Endothelial cell of coronary artery (primary cell): ENCODE measurements at places on chromosomes 6 and 20. TPM values are rescaled to one million over a fixed set of nuclear protein-coding genes. Genes with fewer than 3 reads are reported as not detected.

CLDN20 gene
- not detected in 2 replicates for total RNA-seq

DEFB132 gene
- total RNA-seq, result not detected in 2 replicates

ABHD12 gene
- total RNA-seq, result 20.2 and 29.2 TPM in 2 replicates

SNAP25 gene
- total RNA-seq, result not detected in 2 replicates

RAET1L gene
- not detected in 2 replicates for total RNA-seq

EYS gene
- under 0.01 TPM in 1 of 2 replicates, not detected in the other for total RNA-seq

UST gene
- 0.63 and 3.4 TPM in 2 replicates for total RNA-seq

CST11 gene
- total RNA-seq, result not detected in 2 replicates

BFSP1 gene
- total RNA-seq, result 2.8 and 3.2 TPM in 2 replicates

DPPA5 gene
- not detected in 2 replicates for total RNA-seq

PEDS1 gene
- 16.9 and 18.7 TPM in 2 replicates for total RNA-seq

SLC44A4 gene
- under 0.01 TPM in 1 of 2 replicates, not detected in the other for total RNA-seq

NUS1 gene
- 14.3 and 18.0 TPM in 2 replicates for total RNA-seq

MYH7B gene
- under 0.01 TPM in 1 of 2 replicates, not detected in the other for total RNA-seq

CAP2 gene
- total RNA-seq, result 1.3 and 5.0 TPM in 2 replicates

PI3 gene
- total RNA-seq, result not detected in 2 replicates

SLC4A11 gene
- 4.1 TPM in 2 replicates for total RNA-seq

FAM209B gene
- total RNA-seq, result 0.18 TPM in 1 of 2 replicates, not detected in the other

TOX2 gene
- 2.4 and 2.8 TPM in 2 replicates for total RNA-seq

SMPDL3A gene
- 3.3 and 3.5 TPM in 2 replicates for total RNA-seq

CTAGE9 gene
- not detected in 2 replicates for total RNA-seq

BPIFB4 gene
- total RNA-seq, result not detected in 2 replicates

SUPT3H gene
- 9.4 and 10.4 TPM in 2 replicates for total RNA-seq

OR2B6 gene
- total RNA-seq, result not detected in 2 replicates

RIN2 gene
- total RNA-seq, result 67.8 and 100 TPM in 2 replicates
